ENCODE measurements at places on chromosomes 6 and 20. TPM values are rescaled to one million over a fixed set of nuclear protein-coding genes. Genes with fewer than 3 reads are reported as not detected.

DNA sequence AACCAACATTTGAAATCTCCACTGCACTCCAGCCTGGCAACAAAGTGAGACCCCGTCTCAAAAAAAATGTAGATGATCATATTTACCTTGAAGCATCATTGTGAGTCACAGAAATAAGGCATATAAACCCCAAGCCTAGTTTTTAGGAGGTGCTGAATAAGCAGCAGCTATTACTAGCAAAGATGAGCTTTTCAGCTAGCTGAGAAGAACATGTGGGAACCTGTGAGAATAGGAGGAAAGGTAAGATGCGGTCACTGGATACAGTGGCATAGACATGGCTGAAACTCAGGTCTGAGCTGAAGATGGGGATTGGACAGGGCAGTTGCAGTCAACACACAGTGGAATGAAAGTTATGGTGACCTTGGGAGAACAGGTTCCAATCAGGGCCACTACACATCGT lies 284.3 kb upstream of the IRAK1BP1 start:
- H3K4me1 ChIP-seq, result no peaks in the 10 kb centered on the region
- no peak overlapping the region for H3K27ac ChIP-seq
- no peak for DNase-seq
- H3K36me3 ChIP-seq, result no peaks in the 10 kb centered on the region

DNA sequence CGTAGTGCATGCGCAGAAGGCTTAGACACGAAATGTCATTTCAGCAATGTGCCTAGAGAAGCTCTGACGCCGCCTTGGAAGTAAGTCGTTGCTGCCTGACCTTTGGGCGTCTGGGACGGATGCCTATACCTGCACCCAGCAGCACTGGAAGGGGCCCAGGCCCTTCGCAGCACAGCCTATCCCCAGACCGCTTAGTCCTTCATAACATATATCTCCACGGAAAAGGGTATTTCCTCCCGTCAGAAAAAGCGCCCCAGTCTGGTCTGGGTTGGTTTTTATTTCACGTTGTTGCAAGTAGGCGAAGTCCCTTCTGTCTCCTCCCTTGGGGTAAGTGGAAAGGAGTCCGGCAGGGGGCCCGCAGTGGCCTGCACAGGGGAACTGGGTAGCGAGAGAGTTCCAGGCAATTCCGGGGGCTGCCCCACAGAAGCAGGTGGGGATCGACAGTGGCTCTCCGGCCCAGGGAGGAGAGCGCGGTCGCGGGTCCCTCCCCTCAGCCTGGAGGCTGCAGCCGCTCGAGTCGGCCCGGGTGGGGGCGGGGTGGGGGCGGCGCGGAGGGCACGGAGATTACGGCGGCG lies 559 bp upstream of the EYA4 start:
- H3K4me3 ChIP-seq, result peak overlapping the region; percentile 82
- H3K27me3 ChIP-seq, result peaks cover 29% of the 10 kb centered on the region
- H3K4me1 ChIP-seq, result peaks cover 35% of the 10 kb centered on the region
- DNase-seq, result no peak

- no peak for DNase-seq
- H3K27me3 ChIP-seq, result peaks cover 10% of the 10 kb centered on the region
- peaks cover 2% of the 10 kb centered on the region for H3K36me3 ChIP-seq
- no peak overlapping the region for H3K27ac ChIP-seq
Measured at GRCh38 chr6:41011673-41012072, 27.3 kb downstream of the UNC5CL start.

DNA sequence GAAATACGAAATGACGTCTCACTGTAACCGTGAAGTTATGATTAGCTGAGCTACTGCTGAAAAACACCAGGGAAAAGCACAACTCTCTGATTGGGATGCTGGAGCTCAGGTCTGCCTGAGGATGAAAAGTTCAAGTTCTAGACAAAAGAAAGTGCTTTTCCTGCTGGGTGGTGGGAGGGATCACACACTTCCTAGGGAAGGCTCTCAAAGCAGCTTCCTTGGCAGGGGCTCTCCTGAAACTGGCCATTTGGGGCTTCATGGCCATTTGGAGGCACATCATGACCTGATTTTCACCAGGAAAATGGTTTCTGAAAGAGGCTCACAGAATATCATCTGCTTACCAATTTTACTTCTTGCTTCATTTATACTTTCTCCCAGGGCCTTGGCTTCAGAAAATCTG lies 97.1 kb upstream of the KCNK16 start:
- H3K4me1 ChIP-seq, result peaks cover 48% of the 10 kb centered on the region
- DNase-seq, result no peak
- H3K36me3 ChIP-seq, result no peaks in the 10 kb centered on the region
- no peak overlapping the region for H3K4me3 ChIP-seq
- H3K27ac ChIP-seq, result peak overlapping the region; percentile 43

DNA sequence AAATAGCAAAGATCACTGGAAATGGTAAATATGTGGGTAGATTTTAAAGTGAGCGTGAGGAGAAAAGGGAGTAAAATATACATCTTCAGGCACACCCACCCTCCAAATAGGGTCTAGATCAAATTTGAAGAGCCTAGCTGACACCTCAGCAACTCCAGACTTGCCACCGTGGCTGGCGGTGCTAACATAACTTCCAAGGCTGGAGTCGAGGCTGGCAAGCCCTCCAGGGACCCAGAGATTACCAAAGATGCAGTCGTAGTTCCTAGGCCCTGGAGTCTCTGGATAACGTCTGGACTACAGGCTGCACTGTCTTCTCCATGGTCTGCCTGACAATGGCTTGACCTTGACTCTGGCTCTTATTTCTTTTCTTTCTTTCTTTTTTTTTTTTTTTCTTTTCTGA lies 22.5 kb downstream of the TUBB2B start:
- peaks cover 2% of the 10 kb centered on the region for H3K36me3 ChIP-seq
- no peak overlapping the region for H3K4me3 ChIP-seq
- no peaks in the 10 kb centered on the region for H3K27me3 ChIP-seq

- H3K4me1 ChIP-seq, result no peaks in the 10 kb centered on the region
- no peaks in the 10 kb centered on the region for H3K36me3 ChIP-seq
- H3K27me3 ChIP-seq, result peaks cover 47% of the 10 kb centered on the region
- H3K27ac ChIP-seq, result no peak overlapping the region
Measured at GRCh38 chr6:41334482-41335040, 847 bp upstream of the NCR2 start.

- H3K4me3 ChIP-seq, result no peak overlapping the region
- peaks cover 4% of the 10 kb centered on the region for H3K27me3 ChIP-seq
- no peak overlapping the region for H3K27ac ChIP-seq
- H3K4me1 ChIP-seq, result no peaks in the 10 kb centered on the region
- DNase-seq, result no peak
Measured at GRCh38 chr20:15196547-15197255, 859.3 kb upstream of the FLRT3 start.

GRCh38 chr6:8242885-8243284 lies 140.5 kb upstream of the EEF1E1 start:
- H3K4me1 ChIP-seq, result peaks cover 8% of the 10 kb centered on the region
- peaks cover 8% of the 10 kb centered on the region for H3K27me3 ChIP-seq

DNA sequence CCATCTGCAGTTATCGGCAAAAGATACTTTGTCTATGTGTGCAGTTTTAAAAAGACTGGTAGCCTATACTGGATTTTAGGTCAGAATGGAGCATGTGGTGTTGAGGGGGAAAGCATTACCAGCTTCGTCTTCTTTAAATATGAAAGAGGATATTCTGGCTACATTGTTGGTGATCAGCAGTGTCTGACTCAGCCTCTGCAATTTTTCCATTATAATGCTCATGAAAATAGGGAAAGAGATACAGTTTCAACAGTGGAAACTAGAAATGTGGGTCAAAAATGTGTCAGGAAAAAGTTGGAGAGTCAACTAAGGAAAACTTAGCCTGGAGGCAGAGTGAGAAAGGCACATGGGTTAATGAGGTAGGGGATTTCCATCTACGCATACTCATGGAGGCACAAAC lies 45.2 kb downstream of the HDGFL1 start:
- H3K36me3 ChIP-seq, result peaks cover 3% of the 10 kb centered on the region
- H3K27me3 ChIP-seq, result no peaks in the 10 kb centered on the region
- peaks cover 42% of the 10 kb centered on the region for H3K4me1 ChIP-seq
- no peak for DNase-seq
- peak overlapping the region; percentile 83 for H3K27ac ChIP-seq

GRCh38 chr6:45479834-45480751 lies 102.4 kb upstream of the SUPT3H start:
- H3K4me3 ChIP-seq, result peak overlapping the region; percentile 55
- peak overlapping the region; percentile 90 for H3K27ac ChIP-seq
- H3K4me1 ChIP-seq, result peaks cover 58% of the 10 kb centered on the region
- no peaks in the 10 kb centered on the region for H3K27me3 ChIP-seq
- DNase-seq, result no peak

DNA sequence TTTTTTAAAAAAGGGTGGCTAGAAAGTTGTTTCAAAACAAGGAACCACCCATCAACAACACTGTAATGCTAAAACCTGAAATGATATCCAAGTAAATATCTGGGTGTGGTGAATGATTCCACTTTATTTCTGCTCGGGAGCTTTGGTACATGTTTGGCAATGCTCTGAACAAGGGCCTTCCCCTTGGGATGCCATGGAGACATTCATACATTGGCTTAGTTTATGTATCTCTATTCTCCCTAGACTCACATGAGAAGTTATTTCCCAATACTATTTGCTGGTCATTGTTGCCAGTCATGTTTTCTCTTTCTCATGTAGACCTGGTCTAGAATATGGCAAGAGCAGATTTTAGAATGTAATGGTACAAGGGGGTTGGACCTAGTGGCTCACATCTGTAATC lies 22.9 kb downstream of the ADTRP start:
- no peaks in the 10 kb centered on the region for H3K36me3 ChIP-seq
- no peak overlapping the region for H3K4me3 ChIP-seq
- no peaks in the 10 kb centered on the region for H3K27me3 ChIP-seq
- no peak overlapping the region for H3K27ac ChIP-seq
- no peak for DNase-seq

GRCh38 chr6:32462609-32463008 lies 22.9 kb downstream of the HLA-DRA start:
- H3K27me3 ChIP-seq, result peaks cover 7% of the 10 kb centered on the region
- no peaks in the 10 kb centered on the region for H3K36me3 ChIP-seq
- DNase-seq, result no peak
- no peak overlapping the region for H3K27ac ChIP-seq

DNA sequence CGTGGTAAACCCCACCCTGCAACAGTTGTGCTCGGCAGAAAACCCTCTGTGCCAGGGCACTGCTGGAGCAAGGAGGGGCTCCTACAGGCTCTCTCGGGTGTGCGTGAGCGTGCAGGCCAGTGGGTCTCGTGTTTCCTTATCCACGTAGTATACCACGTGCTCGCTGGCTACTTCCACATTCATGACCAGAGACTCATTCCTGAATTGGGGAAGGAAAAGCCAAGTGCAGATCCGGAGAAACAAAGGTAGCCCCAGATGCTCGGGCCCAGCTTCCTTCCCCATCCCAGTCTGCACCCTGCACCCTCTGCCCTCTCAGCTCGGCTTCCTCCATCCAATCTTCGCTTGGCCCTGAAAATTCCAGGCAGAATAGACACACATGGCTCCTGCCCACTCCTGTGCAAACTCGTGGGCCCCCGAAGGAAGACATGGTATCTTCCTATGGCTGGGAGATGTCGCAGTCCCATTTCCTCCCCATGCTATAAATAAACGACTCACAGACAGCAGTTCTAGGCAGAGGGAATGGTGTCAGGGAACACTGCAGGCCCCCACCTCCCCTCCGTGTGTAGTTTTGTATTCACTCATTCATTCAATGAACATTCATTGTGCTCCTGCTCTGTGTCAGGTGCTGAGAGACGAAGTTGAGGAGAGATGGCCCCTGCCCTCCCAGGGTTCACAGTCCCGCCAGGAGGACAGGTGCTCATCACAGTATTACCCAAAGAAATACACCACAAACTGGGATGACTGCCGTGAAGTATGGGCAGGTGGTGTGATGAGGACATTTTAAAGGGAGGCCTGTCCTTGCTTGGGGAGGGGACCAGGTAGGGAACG lies 29.6 kb downstream of the NPEPL1 start:
- H3K27ac ChIP-seq, result no peak overlapping the region
- peaks cover 3% of the 10 kb centered on the region for H3K36me3 ChIP-seq
- no peaks in the 10 kb centered on the region for H3K4me1 ChIP-seq

DNA sequence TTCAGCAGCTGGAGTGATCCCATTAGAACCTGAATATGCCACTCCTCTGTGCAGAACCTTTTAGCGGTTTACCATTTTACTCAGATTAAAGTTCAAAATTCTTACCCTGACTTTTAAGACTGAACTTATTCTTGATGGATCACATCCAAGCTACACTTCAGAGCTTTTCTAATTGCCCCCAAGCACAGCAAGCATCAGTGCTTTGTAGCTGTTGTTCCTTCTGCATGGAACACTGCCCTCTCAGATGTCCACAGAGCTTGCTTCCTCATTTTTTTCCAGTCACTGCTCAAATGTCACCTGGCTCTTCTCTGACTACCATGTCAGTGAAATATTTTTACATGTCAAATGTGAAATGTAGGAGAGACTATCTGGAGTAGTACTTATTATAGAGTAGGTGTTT lies 1.6 kb upstream of the SLC35B3 start:
- H3K36me3 ChIP-seq, result no peaks in the 10 kb centered on the region
- H3K4me3 ChIP-seq, result no peak overlapping the region
- H3K4me1 ChIP-seq, result peaks cover 36% of the 10 kb centered on the region
- no peaks in the 10 kb centered on the region for H3K27me3 ChIP-seq
- no peak for DNase-seq

GRCh38 chr6:71589254-71589653 lies 297.1 kb upstream of the RIMS1 start:
- no peaks in the 10 kb centered on the region for H3K36me3 ChIP-seq
- no peak overlapping the region for H3K4me3 ChIP-seq
- DNase-seq, result no peak
- H3K27me3 ChIP-seq, result no peaks in the 10 kb centered on the region
- H3K4me1 ChIP-seq, result peaks cover 4% of the 10 kb centered on the region

GRCh38 chr6:64049736-64050135 lies 414.1 kb downstream of the PHF3 start:
- no peak for DNase-seq
- H3K36me3 ChIP-seq, result no peaks in the 10 kb centered on the region
- no peaks in the 10 kb centered on the region for H3K4me1 ChIP-seq
- H3K27me3 ChIP-seq, result peaks cover 2% of the 10 kb centered on the region

- no peak for DNase-seq
- no peak overlapping the region for H3K4me3 ChIP-seq
- peaks cover 17% of the 10 kb centered on the region for H3K4me1 ChIP-seq
- H3K27ac ChIP-seq, result no peak overlapping the region
- no peaks in the 10 kb centered on the region for H3K27me3 ChIP-seq
Measured at GRCh38 chr6:142700671-142701312, 244.2 kb downstream of the HIVEP2 start.

- peaks cover 35% of the 10 kb centered on the region for H3K4me1 ChIP-seq
- H3K4me3 ChIP-seq, result peak overlapping the region; percentile 94
- H3K27ac ChIP-seq, result peak overlapping the region; percentile 91
- no peaks in the 10 kb centered on the region for H3K36me3 ChIP-seq
- DNase-seq, result no peak
Measured at GRCh38 chr6:136249336-136249735, 775 bp downstream of the MTFR2 start.

The ZSCAN23 gene
- 2.1 TPM for total RNA-seq

The SNX9 gene
- total RNA-seq, result 47.1 TPM

The ZC3H12D gene
- 0.25 TPM for total RNA-seq

The EMILIN3 gene
- 0.46 TPM for total RNA-seq

The ZNF512B gene
- 37.2 TPM for total RNA-seq

The PPT2 gene
- 35.6 TPM for total RNA-seq

The BPIFA1 gene
- total RNA-seq, result not detected

The PRICKLE4 gene
- 3.6 TPM for total RNA-seq

The CST4 gene
- not detected for total RNA-seq

The RAET1E gene
- not detected for total RNA-seq

The SYCP2 gene
- total RNA-seq, result 1.9 TPM

The MCUR1 gene
- total RNA-seq, result 31.7 TPM

Measured in chondrocyte (in vitro differentiated cells).